ENCODE measurements at places on chromosomes 5 and 9. TPM values are rescaled to one million over a fixed set of nuclear protein-coding genes. Genes with fewer than 3 reads are reported as not detected.

RNF183 gene
- polyA plus RNA-seq: not detected

DNA sequence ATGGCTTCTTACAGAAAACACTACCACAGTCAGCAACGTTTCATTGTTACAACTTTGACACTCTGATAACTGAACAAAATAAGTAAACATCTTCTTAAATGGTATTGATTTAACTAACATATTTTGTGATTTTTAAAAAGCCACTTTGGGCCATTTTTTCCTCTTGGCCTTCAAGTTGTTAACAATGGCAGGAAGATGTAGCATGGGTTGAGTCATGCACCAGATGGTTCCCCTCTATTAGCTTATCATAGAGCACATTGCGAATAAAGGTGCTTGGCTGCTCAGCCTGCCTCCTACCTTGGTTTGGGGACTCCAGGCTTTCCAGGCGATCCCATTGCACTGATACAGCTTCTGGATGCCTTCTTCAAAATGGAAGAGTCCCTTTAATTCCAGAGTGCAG is 24.1 kb upstream of the CER1 start:
- DNase-seq: no peak

GRCh38 chr9:22097707-22098106 is 88.6 kb upstream of the CDKN2B start:
- no peak for DNase-seq

DNA sequence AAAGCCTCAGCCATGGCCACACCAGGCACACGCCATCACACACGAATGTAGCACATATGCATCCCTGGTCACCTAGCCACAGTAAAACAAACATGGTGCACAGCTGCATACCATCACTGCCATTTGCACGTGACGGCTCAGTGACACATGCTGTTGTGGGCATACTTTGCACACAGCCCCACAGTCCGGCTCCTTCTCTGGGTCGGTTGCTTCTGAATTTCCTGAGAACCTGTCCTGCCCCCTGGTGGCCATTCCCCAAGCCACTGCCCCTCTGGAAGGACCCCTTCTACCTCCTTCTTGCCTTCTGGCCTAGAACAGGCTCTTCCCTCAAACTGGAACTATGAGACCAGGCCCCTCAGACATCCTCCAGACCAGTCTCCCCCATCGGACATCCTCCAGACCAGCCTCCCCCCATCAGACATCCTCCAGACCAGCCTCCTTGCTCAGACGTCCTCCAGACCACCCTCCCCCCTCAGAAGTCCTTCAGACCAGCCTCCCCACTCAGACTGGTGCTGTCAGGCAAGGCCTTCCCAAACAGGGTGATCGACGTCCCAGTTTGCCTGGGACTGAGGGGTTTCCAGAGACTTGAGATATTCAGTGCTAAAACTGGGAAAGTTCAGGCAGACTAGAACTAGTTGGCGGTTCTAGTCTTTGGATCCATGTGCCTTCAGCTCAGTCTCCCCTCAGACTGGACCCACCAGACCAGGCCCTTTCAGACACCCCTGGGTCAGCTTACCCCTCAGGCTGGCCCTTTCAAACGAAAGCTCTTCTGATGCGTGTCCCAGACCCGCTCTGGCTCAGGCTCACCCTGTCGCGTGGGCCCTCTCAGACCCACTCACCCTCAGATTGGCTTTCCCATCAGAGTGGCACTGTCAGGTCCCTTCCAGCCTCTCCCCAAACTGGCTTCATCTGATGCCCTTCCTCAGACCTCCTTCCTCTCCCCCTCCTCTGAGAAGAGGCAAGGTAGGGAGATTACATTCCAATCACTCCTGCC is 24.3 kb upstream of the ENHO start:
- DNase-seq: no peak

GRCh38 chr9:78606001-78606379 is 309.1 kb downstream of the PSAT1 start:
- DNase-seq: no peak

- no peak for DNase-seq
Observed at GRCh38 chr9:26346942-26347477, 545.6 kb downstream of the CAAP1 start.

CCNO gene
- polyA plus RNA-seq: 0.94 TPM

DNA sequence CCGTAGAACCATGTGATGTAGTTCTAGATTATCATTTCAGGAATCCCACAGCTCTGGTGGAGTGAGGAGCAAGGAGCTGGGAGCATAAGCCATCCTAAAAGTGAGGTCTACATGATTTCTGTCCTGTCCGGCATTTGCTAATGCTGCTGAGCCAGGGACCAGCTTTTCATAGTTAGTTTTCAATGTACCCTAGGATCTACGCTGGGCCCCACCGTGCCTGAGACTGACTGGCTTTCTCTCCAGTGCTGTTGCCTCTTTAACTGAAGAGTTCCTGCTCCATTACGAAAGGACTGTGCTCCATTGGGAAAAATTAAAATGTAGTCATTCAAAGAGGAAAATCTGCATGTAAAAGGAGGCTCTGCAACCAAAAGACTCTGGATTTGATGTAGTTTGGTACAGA is 634.8 kb downstream of the DMRTA1 start:
- no peak for DNase-seq

SAPCD2 gene
- 1.2 TPM for polyA plus RNA-seq

DNA sequence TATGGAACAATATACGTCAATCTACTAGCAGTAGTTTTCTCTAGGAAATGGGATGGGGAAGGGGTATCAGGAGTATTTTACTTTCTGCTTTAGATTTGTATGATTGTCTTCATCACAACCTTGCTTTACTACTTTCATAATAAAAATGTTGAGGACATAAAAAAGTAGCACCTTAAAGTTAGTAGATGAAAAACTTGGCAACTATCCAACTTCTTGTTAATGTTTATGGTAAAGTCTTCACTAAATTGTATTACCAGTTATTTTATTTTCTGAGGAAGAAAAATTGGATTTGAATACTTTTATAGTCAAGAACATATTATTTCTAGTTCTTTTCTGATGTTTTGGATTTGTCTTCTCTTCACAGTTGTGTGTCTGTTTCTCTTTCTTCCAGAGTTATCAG is 372.1 kb downstream of the ARRDC3 start:
- DNase-seq: no peak

- DNase-seq: no peak
Observed at GRCh38 chr9:107466826-107467225, 22.7 kb downstream of the KLF4 start.

DNA sequence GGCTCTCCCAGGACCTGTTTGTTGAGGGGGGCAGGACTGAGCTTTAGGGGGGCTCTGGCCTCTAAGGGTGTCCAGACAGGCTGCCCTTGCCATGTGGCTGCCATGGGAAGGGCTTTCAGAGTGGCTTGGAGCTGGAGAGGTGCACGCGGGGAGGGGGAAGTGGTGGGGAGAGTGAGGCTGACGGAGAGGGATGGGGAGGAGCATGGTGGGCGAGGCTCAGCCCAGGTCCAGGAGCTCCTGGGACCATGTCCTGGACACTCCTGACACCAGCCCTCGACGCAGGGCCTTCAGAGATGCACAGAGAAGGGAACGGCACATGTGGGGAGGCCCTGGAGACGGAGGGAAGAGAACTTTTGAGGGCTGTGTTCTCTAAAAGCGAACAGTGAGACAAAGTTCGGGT is 2.4 kb downstream of the SPAAR start:
- DNase-seq: no peak

- DNase-seq: no peak
Observed at GRCh38 chr5:40436535-40437237, 243.0 kb upstream of the PTGER4 start.

- DNase-seq: no peak
Observed at GRCh38 chr5:68261169-68261568, 45.6 kb downstream of the PIK3R1 start.

DNA sequence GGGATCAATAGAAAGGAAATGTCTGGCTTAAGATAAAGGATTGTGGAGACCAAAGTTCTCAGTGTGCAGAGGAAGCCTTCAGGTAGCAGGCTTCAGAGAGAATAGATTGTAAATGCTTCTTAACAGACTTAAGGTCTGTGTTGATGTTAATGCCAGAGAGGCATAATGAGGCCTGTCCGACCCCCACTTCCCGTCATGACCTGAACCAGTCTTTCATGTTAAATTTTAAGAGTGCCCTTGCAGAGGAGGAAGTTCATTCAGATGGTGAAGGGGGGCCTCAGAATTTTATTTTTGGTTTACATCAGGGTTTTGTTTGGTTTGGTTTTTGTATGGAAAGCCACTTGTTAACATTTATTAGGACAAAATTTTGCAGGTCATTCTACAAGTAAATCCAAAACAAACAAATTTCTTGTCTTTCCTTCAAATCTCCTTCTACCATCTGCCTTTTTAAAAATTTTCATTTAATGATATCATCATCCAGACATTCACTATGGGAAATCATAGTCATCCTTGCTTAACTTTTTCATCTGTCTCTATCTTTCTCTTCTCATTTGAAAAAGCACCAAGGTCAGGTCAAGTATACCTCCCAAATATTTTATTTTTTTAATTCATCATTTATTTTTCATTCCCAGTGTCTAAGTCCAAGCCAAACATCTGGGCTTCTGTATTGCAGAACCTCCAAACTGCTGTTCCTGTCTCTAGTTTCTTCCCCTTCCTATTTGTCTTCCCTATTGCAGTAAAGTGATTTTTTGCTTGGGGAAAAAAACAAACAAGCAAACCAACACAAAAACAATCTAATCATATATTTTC is 6.9 kb upstream of the ABCA1 start:
- DNase-seq: no peak

CFAP90 gene
- not detected for polyA plus RNA-seq

DNA sequence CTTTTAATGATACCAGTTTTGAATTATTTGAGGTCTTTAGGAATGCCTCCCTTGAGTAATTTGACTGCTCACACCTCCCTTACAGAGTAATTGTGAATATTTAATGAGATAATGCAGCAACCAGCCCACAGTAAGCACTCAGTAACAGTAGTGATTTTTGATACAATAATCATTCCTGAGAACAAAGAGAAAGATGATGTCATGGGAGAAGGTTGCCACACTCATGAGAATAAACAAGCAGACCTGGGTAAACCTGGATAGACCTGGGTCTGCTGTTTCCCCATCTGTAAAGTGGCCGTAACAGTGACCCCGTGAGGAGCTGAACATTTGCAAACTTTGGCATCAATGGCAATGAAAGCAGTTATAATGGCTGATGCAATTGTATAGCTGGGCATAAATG is 4.2 kb downstream of the C1QTNF2 start:
- no peak for DNase-seq

DNA sequence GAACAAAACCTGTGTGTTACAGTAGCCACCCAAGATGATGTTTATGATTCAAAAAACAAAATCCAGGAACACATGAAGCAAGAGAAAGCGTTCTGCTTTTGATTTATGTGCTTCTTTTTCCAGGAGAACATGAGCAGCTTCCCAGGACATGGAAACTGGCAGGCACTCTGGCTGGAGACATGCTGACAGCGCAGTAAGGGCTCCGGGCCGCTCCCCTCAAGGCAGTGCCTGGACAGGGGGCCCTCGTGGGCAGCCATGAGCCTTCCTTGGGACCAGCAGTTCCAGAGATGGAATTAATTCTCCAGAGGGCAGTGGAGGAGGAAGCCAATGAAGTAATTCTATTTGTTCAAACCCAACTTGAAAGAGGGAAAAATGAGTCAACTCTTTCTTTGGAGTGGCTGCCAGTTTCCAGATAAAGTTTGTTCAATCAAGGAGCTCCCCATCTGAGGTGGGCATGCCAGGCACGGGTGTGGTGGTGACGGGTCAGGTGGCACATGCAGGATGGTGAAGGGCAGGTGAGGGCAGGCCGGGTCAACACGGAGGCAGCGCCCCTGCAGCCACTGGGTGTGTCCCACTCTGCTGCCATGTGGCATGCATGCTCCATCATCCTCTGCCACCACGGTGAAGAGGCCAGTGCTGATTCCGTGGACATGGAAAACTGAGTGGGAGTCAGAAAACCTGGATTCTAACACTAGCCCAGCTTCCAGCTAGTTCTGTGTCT is 83.8 kb downstream of the OTULIN start:
- no peak for DNase-seq

CDKN2A gene
- polyA plus RNA-seq: 65.3 TPM

- no peak for DNase-seq
Observed at GRCh38 chr9:115106642-115107041, 11.3 kb downstream of the TNC start.

All from keratinocyte (primary cell).